ENCODE measurements at places on chromosomes 6 and 20. TPM values are rescaled to one million over a fixed set of nuclear protein-coding genes. Genes with fewer than 3 reads are reported as not detected.

The TMC2 gene
- total RNA-seq = not detected

The TRIM31 gene
- total RNA-seq = not detected

The FAM110A gene
- total RNA-seq = 11.6 TPM

The CUL7 gene
- total RNA-seq = 40.5 TPM

The XKR7 gene
- 0.23 TPM for total RNA-seq

The STX16 gene
- 62.2 TPM for total RNA-seq

The NKX2-2 gene
- total RNA-seq = not detected
